ENCODE measurements at places on chromosomes 3 and 15.

GRCh38 chr3:192005989-192006388, 545.0 kb downstream of the PYDC2 start:
- DNase-seq, result no peak

DNA sequence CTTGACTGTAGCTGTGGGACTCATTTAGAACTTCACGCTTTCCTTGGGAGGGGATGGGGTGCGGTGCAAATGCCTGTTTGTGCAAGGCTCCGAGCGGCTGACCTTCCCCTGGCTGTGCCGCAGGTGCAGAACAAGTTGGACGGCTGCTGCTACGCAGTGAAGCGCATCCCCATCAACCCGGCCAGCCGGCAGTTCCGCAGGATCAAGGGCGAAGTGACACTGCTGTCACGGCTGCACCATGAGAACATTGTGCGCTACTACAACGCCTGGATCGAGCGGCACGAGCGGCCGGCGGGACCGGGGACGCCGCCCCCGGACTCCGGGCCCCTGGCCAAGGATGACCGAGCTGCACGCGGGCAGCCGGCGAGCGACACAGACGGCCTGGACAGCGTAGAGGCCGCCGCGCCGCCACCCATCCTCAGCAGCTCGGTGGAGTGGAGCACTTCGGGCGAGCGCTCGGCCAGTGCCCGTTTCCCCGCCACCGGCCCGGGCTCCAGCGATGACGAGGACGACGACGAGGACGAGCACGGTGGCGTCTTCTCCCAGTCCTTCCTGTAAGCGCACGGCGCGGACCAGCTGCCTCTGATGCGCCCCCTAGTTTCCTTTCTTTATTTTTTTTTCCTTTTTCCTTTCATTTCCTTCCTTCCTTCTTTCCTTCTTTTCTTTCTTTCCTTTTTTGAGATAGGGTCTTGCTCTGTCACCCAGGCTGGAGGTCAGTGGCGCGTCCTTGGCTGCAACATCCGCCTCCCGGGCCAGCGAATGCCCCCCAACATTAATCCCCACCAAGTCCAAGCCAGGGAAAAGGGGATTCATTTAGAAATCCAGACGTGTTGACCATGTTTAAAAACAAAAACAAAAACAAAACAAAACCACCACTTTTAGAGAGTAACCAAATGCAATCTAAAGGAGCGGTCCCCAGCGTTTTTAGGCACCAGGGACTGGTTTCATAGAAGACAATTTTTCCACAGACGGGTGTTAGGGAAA, 42.7 kb downstream of the EIF2AK4 start:
- peak; percentile 23 for DNase-seq

GRCh38 chr3:145209561-145209960, 951.4 kb downstream of the PLOD2 start:
- DNase-seq, result no peak

- no peak for DNase-seq
These were observed 342.0 kb upstream of the PDZRN3 start for GRCh38 chr3:73966733-73967132.

DNA sequence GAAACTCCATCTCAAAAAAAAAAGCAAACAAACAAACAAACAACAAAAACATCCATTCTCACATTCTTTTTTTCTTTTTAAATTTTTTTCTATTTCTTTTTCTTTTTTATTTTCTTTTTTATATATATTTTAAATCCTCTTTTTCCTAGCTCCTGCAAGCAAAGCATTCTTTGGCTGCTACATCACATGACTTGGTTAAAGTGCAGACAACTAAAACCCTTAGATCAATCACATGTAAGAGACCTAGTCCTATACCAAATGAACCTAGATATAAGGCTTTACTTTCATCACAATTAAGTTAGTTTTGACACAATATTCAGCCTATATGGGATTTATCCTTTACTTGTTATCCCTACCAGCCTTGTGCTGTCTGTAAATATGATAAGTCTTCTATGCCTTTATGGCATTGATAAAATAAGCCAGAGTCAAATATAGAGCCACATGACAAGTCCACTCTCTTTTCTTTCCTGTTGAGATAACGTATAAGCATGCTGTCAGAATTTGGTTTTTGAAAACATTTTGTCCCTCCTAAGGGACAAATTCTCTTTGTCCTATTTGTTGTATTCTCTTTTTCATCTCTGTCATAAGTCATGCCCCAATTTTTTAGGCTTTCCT, 11.3 kb downstream of the UBR1 start:
- DNase-seq, result no peak

GRCh38 chr3:86990012-86990733, 776 bp downstream of the VGLL3 start:
- DNase-seq, result no peak

DNA sequence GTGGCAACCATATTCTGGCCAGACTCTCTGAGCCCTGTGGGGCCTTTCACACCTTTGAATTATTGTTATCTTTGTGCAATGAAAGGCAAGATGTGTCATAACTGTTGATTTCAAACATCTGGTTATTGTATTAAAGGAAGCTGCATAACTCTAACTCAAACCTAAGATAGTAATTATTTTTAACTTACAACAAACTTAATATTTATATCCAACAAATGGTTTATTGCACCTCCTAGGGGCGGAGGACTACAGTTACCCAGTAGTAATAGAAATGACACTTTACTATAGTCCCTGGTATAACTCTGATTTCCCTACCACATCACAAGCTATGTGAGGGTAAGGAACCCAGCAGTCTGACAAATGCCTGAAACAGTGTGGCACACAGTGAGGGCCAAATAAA, 363.9 kb upstream of the SUCLG2 start:
- no peak for DNase-seq

DNA sequence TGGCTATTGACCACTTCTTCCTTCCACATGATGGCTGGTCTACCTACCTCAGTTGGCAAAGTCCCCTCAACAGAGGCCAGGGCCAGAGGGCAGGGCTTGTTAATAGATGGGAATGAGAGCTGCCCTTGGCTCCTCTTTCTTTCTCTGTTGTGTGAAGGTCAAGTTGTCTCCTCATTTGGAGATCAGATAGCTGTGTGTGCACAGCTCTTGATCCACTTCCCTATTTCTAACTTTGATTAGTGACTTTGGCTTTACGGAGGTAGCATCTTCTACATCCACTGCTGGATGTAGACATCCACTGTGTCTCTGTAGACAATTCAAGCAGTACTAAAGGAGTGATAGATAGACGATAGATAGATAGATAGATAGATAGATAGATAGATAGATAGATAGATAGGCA, 270.8 kb upstream of the LRRFIP2 start:
- DNase-seq, result no peak

DNA sequence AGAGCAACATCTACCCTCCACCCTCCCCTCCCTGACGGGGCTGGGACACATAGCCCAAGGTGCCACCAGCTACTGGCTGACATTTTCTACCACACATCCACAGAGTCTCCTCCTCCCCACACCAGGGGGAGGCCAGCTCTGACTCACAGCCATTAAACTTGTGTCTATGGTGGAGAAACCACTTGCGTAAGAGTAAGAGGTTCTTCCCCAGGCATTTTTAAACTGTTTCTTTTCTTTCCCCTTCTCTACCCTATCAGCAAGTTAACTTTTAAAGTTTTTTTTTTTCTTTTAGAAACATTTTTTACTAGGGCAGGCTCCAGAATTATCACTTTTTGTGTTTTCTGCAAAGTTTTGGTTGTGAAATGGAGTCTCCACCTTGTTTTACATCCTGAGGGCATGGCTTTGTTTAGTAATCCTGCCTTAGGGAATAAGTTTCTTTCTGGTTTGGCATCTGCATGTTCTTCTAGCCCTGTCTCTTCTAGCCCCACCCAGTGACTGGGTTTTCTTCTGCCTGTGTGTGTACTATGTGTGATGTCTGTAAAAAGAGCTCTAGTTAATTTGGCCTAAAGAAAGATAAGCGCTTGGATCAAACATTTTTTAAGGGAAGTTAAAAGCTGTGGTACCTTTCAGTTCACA, 148.8 kb upstream of the GADL1 start:
- no peak for DNase-seq

- no peak for DNase-seq
These were observed 50.5 kb upstream of the LRRFIP2 start for GRCh38 chr3:37224879-37225278.

DNA sequence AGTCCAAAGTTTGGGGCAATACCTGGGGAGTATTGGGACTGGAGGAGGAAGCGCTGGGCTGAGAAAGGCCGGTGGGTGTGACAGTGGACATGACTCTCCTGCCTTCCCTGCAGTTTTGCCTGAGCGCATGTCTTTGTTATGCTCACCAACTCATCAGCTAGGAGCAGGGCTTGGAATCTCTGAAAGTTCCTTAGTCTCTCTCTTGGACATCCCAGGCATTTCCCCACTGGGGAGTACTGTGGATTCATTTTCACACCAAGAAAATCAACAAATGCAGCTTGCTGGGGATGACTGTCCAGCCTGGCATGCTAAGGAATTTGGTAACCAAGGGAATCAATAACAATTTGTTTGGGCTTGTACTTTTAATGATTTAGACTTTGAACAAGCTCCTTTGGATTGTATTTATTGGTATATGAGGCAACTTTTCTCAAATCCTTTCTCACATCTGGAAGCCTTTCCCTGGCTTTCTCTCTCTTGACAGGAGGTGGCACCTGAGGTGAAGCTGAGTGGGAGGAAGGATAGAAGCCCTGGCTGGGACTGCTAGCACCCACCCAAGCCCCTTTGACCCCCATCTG, 48.5 kb upstream of the CHST2 start:
- no peak for DNase-seq

DNA sequence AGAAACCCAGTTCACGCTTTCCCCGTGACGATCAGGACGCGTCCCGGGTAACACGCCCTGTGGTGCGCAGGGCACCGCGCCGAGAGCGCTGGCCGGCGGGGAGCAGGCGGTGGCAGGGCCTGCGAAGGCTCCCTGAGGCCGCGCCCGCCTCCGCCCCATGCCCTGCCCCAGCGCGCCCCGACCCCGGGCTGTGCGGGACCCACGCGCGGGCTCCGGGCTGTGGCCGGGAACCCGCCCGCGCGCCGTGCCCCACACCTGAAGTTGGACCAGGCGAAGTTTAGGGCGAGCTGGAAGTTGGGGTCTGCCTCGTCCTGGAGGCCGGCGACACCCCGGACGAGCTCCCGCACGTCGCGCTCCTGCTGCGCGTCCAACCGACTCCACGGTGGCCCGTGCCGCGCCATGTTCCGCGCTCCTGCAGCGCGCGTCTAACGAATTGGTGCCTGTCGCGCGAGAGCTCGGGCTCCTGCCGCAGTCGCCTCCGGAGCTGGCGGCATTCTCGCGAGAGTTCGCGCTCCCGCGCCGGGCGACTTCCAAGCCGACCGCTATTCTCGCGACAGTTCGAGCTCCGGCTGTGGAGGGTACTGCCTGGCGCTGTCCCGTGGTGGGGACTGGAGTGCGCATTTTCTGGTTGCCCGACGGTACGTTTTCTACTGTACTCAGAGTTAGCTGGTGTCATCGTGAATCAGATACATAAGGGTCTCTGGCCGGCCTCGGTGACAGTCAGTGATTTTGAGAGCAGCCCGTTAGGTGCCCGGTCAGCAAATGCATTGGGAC, at the start of gene TUBGCP5:
Gene TUBGCP5, minus strand, starts transcription at position 427 of the 774 bp plus-strand sequence. Its CDS starts 26 bp downstream, at position 401.
- DNase-seq, result peak; percentile 97

- no peak for DNase-seq
These were observed 24.3 kb downstream of the PGPEP1L start for GRCh38 chr15:98983334-98983733.

DNA sequence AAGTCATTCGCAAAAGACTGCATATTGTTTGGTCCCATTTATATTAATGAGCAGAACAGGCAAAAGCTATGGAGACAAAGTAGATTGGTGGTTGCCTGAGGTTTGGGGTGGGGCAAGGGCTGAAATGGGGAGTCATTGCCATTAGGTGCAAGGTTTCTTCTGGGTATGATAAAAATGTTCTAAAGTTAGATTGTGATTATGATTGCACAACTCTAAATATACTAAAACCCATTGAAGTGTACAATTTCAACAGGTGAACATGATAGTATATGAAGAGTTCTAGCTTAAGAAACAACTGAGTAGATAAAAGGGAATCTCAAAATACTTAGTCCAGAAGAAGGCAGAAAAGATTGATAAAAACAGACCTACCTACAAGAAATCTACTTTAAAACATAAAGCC, 56.7 kb downstream of the PAK2 start:
- DNase-seq, result no peak

GRCh38 chr3:35426366-35426958, 212.9 kb upstream of the ARPP21 start:
- DNase-seq, result no peak

DNA sequence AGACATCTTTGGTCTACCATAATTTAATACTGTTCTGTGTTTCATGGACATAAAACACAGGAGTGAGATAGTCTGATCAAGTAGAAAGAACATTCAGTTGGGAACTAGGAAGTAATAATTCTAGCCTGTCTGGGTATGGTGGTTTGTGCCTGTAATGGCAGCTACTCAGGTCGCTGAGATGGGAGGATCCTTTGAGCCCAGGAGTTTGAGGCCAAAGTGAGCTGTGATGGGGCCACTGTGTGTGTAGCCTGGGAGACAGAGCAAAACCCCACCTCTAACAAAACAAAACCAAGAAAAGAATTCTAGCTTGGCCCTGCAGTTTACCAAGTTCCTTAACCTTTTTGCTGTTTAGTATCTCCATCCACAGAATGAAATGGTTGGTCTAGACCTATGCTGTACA, 36.8 kb downstream of the KAT2B start:
- DNase-seq, result no peak

DNA sequence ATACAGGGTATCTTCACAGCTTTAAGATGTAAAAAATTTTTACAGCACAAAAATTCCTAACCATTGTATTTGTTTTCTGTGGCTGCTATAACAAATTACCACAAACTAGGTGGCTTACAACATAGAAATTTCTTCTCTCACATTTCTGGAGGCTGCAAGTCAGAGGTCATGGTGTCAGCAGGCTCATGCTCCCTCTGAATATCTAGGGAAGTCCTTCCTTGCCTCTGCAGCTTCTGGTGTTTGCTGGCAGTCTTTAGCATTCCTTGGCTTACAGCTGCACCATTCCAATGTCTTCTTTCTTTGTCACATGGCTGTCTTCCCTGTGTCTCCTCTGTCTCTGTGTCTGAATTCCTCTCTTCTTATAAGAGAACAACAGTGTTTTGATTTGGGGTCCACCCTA, 310.2 kb upstream of the SUCLG2 start:
- no peak for DNase-seq

- DNase-seq, result no peak
These were observed 23.1 kb downstream of the HCN4 start for GRCh38 chr15:73345658-73346057.

DNA sequence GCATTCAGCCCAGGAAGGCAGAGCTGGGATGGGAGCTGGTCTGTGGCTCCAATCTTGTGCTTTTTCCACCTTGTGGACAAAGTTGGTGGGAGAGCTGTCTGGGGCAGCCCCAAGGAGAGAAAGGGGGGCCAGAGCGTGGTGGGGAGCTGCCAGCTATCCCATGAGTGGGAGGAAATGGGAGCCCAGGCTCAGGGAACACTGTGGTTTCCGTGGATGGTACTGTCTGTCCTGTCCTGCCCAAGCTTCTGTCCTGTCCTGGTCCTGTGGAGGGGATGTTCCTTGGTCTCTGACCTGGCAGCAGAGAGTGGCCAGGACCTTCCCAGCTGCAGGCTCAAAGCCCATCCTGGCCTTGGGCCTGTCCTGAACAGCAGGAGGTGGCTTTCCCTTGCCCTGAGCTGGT, 72.6 kb upstream of the SEC13 start:
- DNase-seq, result no peak

DNA sequence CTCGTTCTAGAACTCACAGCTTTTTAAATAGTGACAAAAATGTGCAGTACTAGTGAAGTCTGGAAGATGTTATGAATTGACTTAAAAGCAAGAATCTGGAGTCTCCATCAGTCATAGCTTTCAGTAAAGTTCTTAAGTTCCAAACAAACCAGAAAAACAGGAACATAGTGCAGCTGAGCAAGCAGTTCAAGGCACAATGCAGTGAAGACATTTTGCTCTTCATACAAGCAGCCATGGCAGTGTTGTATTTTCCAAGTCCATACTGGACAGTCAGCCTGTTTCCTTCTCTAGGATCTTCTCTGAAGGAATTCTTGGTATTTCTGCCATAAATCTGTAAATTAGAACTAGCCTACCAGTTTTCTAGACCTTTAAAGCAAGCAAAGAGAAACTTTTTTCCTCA, 90.5 kb downstream of the LRRC28 start:
- DNase-seq, result no peak

All from activated T-cell treated with anti-CD3 and anti-CD28 coated beads, Interleukin-2, amount 50 U/mL, for 4 hours (primary cell).